OCI-LY7 (cell line): ENCODE measurements at places on chromosomes 13 and 19.

DNA sequence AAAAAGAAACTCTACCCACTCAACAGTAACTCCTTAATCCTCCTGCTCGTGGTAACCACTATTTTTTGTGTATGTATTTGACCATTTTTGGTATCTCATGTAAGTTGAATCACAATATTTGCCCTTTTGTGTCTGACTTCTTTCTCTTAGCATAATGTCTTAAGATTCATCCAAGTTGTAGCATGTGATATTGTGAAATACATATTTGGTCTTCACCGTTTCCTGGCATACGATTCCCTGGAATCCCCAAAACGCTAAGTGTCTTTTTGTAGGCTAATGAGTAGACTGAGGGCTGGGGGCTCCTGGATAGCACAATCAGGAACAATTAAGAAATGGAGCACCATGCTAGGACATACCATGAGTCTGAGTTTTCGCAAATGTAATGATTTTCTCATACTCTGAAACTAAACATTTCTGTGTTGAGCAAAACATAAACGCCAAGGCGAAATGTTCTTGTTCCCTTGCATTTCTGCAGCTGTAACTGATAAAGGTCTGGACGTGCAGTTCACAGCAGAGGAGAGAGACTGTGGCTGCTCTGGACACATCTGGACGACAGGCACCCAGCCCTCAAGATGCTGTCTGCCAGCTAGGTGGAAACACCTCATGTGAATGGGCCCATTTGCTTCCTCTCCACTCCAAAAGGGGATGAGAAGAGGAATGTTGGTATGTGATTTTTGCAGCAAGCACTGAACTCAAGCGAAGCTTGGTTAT, 38.4 kb downstream of the BRD4 start:
- no peak for DNase-seq

- peak; percentile 94 for DNase-seq
Observed at GRCh38 chr13:41916173-41916954, 44.5 kb downstream of the VWA8 start.

DNA sequence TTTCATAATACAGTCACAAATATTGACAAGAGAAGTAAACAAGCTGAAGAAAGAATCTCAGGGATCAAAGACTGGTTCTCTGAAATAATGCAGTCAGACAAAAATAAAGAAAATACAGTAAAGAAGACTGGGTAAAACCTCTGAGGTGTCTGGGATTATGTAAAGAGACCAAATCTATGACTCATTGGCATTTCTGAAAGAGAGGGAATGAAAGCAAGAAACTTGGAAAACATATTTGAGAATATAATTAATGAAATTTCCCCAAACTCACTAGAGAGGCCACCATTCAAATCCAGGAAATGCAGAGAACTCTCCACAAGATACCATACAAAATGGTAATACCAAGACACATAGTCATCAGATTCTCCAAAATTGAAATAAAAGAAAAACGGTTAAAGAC, 53.0 kb upstream of the GPC6 start:
- DNase-seq = no peak

DNA sequence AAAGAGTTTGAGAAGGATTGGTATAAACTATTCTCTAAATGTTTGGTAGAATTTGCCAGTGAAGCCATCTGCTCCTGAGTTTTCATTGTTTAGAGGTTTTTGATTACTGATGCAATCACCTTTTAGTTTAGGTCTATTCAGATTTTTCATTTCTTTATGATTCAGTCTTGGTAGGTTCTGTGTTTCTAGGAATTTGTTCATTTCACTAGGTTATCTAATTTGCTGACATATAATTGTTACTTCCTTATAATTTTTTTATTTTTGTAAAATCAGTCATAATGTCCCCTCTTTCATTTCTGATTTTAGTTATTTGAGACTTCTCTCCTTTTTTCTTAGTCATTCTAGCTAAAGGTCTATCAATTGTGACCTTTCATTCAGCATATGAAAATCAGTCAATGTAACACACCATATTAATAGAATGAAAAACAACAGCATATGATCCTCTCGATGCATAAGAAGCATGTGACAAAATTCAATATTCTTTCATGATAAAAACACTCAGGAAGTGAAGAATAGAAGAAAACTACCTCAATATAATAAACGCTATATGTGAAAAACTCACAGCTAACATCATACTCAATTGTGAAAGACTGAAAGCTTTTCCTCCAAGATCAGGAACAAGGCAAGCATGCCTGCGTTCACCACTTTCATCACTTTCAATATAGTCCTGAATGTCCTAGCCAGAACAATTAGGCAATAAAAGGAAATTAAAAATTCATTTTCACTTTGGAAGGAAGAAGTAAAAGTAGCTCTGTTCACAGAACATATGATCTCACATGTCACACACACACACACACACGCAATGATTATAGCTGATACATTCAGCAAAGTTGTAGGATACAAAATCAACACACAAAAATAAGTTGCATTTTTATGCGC, 149.1 kb downstream of the COG6 start:
- DNase-seq = no peak

- DNase-seq = peak; percentile 92
Observed at GRCh38 chr19:10836479-10837330, 693 bp upstream of the TMED1 start.

- no peak for DNase-seq
Observed at GRCh38 chr13:76570510-76570971, 315.7 kb downstream of the KCTD12 start.

GRCh38 chr13:51828730-51829567, 16.0 kb downstream of the TMEM272 start:
- DNase-seq = peak; percentile 77

GRCh38 chr19:7687177-7687576, 6.5 kb downstream of the TRAPPC5 start:
- DNase-seq = no peak

DNA sequence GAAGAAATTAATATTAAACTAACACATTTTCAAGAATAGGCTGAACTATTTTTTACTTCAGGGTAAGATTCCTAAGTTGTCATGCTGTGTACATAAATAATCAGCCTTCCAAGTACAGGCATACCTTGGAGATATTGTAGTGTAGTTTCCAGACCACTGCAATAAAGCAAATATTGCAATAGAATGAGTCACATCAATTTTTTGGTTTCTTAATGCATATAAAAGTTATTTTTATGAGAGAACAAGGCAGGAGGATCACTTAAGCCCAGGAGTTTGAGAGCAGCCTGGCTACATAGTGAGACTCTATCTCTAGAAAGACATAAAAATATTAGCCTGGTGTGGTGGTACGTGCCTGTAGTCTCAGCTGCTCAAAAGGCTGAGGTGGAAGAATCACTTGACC, 511.5 kb downstream of the UQCRFS1 start:
- no peak for DNase-seq

- no peak for DNase-seq
Observed at GRCh38 chr13:103403148-103403740, 337.0 kb upstream of the SLC10A2 start.

DNA sequence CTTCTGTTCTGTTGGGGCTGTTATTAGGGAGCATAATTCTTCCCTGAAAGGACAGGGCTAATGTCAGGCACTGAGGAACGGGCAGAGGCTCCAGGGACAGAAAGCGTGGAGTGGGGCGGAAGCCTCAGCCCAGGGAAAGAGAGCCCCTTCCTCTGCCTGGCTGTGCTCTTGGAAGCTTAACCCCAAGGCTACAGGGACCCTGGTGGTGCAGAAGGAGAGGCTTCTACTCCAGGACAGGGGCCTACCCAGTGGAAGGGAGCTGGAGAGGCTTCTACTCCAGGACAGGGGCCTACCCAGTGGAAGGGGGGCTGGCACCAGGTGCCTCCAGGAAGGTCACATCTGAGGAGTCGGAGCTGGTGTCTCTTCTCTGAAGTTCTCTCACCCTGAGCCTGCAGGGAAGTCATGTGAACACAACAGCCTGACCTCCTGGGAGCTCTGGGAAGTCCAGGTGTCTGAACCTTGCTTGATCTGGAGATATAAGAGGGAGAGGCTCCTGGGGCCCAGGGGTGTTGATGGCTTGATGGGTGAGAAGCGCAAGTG, 159.5 kb upstream of the SOX1 start:
- no peak for DNase-seq

- DNase-seq = no peak
Observed at GRCh38 chr13:59464926-59465325, 698.8 kb downstream of the DIAPH3 start.

- DNase-seq = no peak
Observed at GRCh38 chr19:49801966-49802661, 11.0 kb downstream of the FUZ start.

GRCh38 chr19:50362656-50363424, 2.6 kb downstream of the NAPSA start:
- DNase-seq = no peak

GRCh38 chr19:49020342-49020741, 3.5 kb upstream of the LHB start:
- DNase-seq = no peak

DNA sequence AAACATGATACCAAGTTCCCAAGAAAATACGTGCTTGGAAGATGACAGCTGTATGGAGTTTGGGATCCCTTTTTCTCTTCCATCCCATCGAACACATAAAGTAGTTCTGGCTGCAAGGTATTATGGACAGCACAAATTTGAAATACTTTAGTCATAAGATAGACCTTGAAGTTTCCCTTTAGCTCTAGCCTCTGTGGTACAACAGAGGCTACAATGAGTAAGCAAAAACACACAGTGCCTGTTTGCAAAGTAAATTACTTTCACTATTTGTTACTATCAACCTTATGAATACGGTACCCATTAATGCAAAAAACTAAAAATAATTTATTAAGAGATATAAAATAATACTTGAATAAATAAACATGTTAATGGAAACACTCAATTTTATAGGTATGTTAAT, 21.0 kb upstream of the LRCH1 start:
- DNase-seq = no peak

- no peak for DNase-seq
Observed at GRCh38 chr13:20721454-20722357, 18.2 kb downstream of the IL17D start.

DNA sequence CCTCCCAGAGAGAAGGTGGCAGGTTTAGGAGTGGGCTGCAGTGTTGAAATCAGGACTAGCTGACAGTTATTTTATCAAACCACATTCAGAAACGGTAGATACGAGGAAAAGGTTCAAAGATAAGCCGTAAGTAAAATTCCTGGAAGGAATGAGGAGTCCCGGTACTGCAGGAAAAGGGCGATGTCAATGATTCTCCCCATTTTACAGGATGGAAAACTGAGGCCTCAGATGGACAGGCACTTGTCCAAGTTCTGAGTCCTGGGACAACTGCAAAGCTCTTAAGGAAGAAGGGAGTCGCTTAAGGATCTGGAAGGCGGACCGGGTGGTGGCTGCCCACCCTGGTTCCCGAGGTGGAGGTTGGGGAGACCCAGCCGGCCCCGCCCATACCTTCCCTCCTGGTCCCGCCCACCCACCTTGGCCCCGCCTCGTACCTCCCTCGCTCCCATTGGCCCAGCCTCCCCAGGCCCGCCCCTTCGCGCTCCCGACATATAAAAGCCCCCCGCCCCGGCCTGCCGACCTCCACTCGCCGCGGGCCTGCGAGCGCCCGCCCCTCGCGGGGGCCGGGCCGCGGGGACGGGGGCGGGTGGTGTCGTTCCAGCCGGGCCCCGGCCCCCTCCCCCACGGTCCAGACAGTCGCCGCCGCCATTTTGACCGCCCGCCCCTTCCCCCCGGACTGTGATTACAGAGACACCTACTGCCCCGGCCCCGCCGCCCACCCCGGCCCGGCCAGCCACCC, 603 bp downstream of the RFX1 start:
- DNase-seq = peak; percentile 91

DNA sequence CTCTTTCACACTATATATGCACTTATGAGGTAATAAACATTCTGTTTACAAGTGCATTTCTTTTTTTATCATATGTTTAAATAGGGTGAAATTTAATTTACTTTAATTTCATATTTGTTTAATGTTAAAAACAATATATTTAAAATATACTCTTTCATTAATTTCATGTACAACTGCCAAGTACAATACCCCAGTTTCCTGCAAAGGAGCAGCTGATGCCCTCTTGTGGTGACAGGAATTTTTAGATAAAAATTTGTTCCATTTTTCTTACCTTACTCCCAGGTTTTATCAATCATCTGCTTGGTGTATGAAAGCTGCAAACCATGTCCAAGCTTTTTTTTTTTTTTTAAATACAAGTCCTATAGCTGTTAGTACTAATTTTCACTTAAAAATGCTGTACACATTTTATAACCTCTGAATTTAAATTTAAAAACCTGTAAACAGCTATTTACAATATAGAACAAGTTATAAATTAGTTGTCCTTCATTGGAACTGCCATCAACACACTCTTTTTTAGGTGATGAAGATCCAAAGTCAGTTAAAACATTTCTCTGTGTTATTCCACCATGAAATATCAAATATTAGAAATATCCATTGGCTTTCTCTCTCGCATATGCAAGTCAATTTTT, 4.9 kb downstream of the PCDH20 start:
- peak; percentile 12 for DNase-seq
